BE2C (cell line): ENCODE measurements at places on chromosomes 4 and X.

- DNase-seq, result peak; percentile 4
Measured at GRCh38 chrX:81280148-81280547, 78.2 kb downstream of the SH3BGRL start.

DNA sequence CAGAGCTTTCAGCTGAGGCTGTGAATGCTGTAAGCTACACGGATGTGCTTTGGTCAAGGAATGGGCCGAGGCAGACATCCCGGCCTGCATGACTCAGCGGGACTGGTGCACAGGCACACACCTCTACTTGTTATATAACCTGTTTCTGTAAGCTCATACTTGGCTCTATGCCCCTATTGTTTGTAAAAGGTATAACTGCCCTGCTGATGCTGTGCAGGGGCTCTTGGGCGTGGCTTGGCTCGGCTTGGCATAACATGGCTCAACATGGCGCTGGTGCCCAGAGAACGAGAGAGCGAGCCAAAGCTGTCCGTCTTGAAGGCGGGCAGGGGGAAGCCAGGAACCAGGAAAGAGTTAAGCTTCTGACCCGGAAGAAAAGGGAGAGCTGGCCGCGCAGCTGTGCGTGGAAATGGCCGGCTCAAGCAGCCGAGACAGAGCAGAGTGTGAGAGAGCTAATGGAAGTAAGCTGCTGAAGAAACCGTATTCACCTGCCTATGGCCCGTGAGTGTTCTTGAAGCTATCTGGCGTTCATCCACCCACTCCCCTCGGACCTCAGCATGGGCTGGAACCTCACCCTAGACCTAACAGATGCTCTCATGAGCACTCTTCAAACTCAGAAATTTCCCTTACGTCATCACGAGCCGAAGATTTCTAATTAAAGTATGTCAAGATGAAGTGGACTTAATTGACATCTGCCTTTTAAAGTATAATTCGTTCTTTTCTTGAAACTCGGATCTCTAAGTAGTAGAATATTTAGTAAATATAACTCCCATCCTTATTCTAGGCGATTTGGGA, 286.3 kb upstream of the AGA start:
- DNase-seq, result peak; percentile 16

DNA sequence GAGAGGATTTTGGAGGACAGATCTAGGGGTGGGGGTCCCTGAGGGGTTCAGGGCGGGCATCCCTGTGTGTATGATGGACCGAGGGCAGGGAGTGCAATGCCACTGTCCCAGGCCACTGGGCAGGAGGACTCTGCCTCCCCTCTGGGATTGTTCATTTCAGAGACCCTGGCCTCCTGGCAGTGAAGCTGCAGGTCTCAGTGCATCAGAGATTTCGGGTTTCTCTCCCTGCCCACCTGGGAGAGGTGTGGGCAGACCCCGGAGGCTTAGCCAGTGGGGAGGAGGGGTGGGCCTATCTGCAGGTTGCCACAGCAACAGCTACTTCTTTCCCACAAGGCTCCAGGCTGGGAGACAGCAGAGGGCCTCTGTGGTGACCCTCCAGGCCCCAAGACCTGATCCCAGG, 80.1 kb upstream of the LRPAP1 start:
- no peak for DNase-seq

DNA sequence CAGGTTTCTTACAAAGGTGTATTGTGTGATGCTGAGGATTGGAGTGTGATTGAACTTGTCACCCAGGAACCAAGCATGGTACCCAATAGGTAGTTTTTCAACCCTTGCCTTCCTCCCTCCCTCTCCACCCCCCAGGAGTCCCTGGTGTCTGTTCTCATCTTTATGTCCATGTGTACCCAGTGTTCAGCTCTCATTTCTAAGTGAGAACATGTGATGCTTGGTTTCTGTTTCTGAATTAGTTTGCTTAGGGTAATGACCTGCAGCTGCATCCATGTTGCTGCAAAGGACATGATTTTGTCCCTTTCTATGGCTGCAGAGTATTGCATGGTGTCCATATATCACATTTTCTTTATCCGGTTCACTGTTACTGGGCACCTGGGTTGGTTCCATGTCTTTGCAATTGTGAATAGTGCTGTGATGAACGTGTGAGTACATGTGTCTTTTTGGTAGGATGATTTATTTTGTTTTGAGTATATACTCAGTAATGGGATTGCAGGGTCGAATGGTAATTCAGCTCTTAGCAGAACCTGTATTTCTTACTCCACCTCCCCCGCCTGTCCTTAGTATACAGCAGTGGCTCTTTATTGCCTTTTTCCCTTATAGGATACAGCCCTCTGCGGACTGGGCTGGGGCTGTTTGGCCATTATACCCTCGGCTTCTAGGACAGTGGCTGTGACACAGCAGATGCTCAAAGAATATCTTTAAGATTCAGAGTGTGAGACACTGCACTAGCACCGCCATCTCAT, 145.4 kb downstream of the PTTG2 start:
- no peak for DNase-seq

DNA sequence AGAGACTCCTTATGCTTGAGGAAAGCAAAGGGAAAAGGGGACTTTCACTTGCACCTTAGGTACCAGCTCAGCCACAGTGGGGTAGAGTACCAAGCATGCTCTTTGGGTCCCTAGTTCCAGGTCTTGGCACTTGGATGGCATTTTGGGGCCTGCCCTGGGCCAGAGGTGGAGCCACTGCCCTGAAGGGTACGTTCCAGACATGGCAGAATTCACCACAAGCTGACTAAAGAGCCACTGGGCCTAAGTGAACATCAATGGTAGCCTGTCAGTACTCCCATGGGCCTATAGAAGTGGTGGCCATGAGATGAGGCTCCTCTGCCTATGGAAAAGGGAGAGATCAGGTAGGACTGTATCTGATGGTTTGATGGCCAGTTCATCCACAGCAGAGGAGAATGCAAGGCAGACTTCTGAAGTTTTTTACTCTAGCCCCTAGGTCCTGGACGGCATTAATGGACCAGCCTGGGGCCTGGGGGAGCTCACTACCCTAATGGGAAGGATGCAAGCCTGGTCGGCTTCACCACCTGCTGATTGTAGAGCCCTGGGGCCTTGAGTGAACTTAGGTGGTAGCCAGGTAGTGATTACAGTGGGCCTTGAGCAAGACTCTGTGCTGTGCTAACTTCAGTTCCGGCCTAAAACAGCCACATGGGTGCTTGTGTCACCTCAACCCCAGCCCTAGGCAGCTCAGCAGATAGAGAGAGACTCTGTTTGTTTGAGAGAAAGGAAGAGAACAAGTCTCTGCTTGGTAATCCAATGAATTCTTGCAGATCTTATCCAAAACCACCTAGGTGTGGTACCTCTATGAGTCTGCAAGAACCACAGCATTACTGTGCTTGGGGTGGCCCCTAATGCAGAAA, 19.8 kb upstream of the HSFX4 start:
- DNase-seq, result no peak

- no peak for DNase-seq
Measured at GRCh38 chr4:33724685-33725084, 2519.6 kb downstream of the ARAP2 start.

- DNase-seq, result peak; percentile 77
Measured at GRCh38 chr4:907691-908425, 24.3 kb downstream of the GAK start.

- DNase-seq, result no peak
Measured at GRCh38 chr4:5474756-5475155, 233.6 kb downstream of the EVC2 start.

- no peak for DNase-seq
Measured at GRCh38 chrX:136457303-136457917, 30.3 kb upstream of the BRS3 start.

DNA sequence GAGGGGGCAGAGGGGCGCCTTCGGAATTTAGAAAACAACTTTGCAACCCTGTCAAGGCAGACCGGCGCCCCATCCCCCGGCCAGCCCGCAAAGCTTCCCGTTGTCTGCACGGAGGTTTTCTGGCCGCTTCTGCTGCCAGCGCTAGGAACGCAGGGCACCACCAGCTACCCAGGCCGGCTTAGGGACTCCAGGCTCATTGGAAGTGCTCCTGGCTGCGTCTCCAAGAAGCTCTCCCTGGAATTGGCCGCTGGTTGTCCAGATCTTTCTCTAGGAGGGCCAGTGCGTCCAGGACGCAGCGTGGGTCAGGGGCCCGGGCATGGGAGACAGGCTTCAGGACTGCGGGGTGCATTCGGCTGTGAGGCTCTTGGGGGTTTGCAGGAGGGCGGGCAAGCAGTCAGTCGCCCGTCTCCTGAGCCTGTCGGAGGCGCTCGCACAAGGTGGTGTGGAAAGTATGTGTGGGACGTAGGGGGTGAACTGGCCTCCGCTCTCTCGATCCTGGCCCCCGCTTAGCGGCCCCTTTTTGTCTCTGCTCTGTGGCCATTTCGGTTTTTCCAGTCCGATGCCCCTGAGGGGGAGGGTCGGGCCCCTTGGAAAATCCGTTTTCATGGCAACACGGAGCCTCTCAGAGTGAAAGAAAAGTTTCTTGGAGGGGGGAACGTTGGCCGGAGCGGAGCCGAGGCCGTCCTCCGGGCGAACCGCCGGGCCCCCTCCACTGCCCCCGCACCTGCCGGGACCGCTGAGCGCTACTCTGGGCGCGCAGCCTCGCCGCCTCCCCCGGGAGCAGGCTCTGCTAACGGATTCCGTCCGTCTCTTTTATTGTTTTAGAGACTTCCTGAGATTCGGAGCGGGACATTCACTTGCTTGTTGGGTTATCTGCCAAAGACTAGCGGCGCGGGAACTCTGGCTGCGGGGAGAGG, 810 bp upstream of the SOX3 start:
- no peak for DNase-seq

DNA sequence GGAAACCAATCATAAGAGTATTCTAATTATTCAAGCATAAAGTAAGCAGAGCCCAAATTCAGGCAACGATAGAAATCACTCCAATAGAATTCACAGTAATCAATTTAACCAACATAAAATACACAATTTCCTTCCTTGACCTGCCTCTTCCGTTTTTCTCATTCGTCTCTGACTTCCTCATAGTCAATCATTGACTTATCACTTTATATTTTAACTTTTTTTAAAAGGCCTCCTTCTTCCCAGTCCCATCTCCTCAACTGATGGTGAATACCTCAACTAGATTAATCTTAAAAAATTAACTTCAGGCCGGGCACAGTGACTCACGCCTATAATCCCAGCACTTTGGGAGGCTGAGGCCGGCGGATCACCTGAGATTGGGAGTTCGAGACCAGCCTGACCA, 13.3 kb downstream of the CNOT6L start:
- DNase-seq, result no peak

GRCh38 chr4:59676389-59676788, 1523.7 kb upstream of the ADGRL3 start:
- no peak for DNase-seq

- no peak for DNase-seq
Measured at GRCh38 chrX:133254666-133255065, 36.5 kb upstream of the TFDP3 start.

- no peak for DNase-seq
Measured at GRCh38 chr4:125938541-125938940, 623.8 kb downstream of the FAT4 start.

DNA sequence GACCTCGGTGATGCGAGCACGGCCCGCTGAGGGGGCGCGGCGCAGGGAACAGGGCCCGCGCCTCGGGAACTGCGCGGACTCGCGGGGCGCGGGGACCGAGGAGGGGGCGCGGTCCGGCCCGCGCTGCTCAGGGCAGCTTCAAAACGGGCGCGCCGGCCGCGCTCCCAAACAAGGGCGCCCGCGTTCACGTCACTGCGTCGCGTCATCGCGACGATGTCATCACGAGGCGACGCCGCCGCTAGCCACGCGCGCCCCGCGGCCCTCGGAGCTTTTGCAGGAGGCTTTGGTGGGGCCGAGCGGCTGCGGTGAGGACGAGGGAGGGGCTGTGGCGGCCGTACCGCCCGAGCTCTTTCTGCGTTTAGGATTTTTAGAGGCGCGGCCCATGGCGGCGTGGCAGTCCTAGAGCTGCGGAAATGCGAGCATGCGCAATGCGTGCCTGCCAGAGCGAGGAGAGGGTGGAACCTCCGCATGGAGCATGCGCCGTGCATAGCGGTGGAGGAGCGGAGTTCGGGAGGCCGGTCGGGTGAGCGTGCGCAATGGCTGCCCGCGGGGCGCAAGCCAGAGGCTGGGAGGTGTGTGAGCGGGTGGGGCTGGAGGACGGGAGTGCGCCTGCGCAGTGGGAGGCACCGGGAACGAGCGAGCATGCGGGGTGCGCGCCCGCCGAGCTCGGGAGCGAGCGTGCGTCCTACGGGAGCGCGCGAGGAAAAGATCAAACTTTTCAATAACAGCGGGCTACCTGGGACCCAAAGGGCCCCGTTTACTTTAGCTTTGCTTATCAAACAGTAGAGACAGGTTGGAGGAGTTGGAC, at the start of gene PPP2R3B:
Gene PPP2R3B, minus strand, starts transcription at position 140 of the 808 bp plus-strand sequence. CDS start 216 bp downstream, outside the sequence.
- peak; percentile 94 for DNase-seq

DNA sequence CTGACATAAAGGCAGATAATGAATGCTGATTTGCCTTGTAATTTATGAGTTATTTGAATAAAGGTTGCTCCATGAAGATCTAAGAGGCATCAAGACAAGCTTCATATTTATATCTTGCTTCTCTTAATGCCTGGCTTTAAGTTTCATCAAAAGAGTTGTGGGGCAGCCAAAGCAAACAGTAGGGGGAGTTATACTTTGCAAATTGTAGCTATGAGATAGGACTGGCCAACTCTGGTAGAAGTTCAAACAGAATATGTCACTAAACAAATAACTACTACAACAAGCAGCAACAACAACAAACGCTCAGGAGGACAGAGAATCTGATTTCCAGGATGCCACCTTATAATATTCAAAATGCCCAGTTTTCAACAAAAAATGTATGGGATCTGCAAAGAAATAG, 69.1 kb upstream of the PLAC1 start:
- no peak for DNase-seq

DNA sequence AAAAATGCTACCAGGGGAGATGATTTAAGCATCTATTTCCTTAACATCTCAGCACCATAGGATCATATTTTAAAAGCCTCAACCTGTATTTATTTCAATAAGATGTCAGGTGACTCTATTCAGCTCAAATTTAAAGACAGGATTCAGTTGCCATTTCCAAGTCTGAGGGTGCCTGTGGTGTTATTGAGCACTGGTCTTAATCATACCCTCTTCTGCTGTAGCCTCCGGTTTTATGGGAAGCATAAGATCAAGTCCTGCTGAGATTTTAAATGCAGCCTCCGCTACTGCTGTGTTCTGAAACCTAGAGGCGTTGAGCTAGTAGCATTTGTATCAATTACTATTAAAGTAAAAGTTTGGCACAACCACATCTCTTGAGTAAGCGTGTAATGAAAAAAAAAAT, 185.7 kb upstream of the NWD2 start:
- DNase-seq, result no peak

DNA sequence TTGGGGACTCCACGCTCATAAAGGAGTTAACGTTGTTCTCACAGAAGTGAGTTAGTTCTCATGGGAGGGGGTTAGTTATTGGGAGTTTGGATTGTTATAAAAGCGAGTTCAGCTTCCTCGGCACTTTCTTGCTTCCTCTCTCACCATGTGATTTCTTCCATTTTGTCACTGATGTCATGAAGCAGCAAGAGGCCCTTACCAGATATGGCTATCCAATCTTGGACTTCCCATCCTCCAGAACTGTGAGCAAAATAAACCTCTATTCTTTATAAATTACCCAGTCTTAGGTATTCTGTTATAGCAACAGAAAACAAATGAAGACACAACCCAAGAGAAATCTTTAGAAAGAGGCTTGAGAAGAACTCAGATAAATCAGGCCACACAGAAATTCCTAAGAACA, 29.5 kb downstream of the RELL1 start:
- no peak for DNase-seq
